ENCODE measurements at places on chromosomes 4 and X. TPM values are rescaled to one million over a fixed set of nuclear protein-coding genes. Genes with fewer than 3 reads are reported as not detected.

LGI2 gene
- total RNA-seq: 0.54 TPM

DCAF12L1 gene
- total RNA-seq: not detected

PCDH10 gene
- total RNA-seq: 16.9 TPM

ENAM gene
- total RNA-seq: 0.18 TPM

SEPSECS gene
- total RNA-seq: 8.8 TPM

DKK2 gene
- total RNA-seq: 0.82 TPM

LRIT3 gene
- under 0.01 TPM for total RNA-seq

MEPE gene
- total RNA-seq: not detected

SYTL4 gene
- total RNA-seq: 5.1 TPM

S100G gene
- total RNA-seq: not detected

FOXR2 gene
- total RNA-seq: not detected

CT45A3 gene
- total RNA-seq: not detected

JCHAIN gene
- total RNA-seq: 18.2 TPM

SLC7A11 gene
- 21.8 TPM for total RNA-seq

VCX3A gene
- total RNA-seq: not detected
